ENCODE measurements at places on chromosomes 5 and 9. TPM values are rescaled to one million over a fixed set of nuclear protein-coding genes. Genes with fewer than 3 reads are reported as not detected.

DNA sequence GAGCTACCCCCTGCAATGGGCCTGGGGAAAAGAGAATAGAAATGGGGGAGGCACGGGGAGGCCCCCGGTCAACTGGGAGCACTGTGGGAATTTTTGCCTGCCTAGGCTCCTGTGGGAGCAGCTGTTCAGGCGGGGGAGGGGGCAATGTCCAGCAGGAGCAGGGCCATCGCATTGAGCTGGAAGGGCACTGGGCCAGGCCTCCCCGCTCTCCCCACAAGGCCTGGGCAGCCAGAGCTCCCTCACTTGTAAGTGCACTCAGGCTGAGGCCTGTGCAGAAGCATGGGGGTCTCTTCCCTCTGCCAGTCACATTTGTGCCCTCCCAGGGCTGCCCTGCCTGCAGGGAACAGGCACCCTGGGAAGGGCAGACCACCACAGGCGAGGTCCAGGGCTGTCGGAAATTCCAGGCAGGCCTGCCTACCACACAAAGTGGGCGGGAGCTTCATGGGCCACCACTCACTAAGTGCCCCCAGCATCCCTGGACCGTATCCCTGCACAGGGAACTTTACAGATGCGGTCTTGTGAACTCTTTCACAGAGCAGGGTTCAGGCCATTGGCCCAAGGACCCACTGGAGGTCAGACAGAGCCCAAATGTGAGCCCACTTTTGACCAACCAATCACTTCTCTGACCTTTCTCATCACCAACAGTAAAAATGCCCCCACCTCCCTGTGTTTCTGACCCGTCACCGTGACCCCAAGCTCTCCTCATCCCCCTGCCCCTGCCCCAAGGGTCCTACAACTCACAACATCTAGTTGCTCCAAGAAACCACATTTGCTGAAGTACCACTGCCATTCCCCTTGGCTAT, 1.0 kb upstream of the CFAP157 start:
- DNase-seq, result no peak

- DNase-seq, result no peak
Measured at GRCh38 chr5:137899493-137899892, 10.2 kb downstream of the PKD2L2 start.

- DNase-seq, result no peak
Measured at GRCh38 chr9:91062281-91062680, 260.7 kb downstream of the SYK start.

DNA sequence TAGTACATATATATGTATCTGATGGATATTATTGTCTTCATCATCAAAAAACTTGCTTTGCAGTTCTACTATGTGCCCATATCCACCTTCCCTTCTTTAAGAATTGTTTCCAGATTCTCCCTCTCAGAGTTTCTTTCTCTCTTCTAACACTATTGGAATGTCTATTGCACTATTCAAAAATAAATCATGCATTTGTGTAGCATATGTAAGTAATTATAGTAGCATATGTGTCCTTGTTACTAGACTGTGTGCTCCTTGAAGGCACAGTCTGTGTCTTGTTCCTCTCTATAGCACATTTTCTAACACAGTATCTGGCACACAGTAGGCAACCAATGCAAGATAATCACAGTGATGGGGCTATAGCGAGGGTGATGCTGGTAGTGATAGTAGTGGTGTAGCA, 43.4 kb upstream of the TRIM32 start:
- no peak for DNase-seq

- no peak for DNase-seq
Measured at GRCh38 chr9:93906195-93906880, 48.8 kb downstream of the BARX1 start.

GRCh38 chr5:96881511-96882115, 5.3 kb downstream of the ERAP2 start:
- no peak for DNase-seq

GRCh38 chr5:142736247-142736632, 33.9 kb upstream of the ARHGAP26 start:
- DNase-seq, result no peak

The RC3H2 gene
- 70.2 TPM for total RNA-seq

The GCNT1 gene
- total RNA-seq, result not detected

The PCDHGA3 gene
- total RNA-seq, result 0.85 TPM

The MEIKIN gene
- total RNA-seq, result not detected
